ENCODE measurements at places on chromosomes 13 and 19. TPM values are rescaled to one million over a fixed set of nuclear protein-coding genes. Genes with fewer than 3 reads are reported as not detected.
A peak's percentile ranks its signal among the peaks of the same experiment; 100 is the strongest.

FUT6 gene
- total RNA-seq = not detected

TMPRSS9 gene
- total RNA-seq = 0.20 TPM

ZNF492 gene
- 0.22 TPM for total RNA-seq

YJEFN3 gene
- 0.20 TPM for total RNA-seq

CYP2A6 gene
- not detected for total RNA-seq

ZNF175 gene
- 2.4 TPM for total RNA-seq

TEX26 gene
- not detected for total RNA-seq

KRTDAP gene
- total RNA-seq = not detected

DNA sequence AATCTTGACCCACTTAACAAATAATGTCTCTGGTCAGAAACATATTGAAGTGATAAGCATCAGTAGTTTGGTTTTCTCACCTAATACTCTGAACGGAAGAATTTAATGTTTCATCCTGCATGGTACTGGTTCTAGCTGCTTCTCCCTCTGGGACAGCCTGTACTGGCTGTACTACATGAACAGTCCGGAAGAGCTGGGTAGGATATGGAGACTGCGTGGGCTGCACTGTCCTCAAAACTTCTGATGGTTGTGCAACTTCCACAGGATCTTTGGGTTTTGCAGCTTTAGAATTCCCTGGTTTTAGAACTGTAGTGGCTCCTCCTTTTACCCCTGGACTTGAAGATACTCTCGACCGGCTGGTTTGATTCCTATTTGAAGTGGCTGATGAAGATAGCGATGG lies 78.3 kb downstream of the ELF1 start:
- no peak for DNase-seq

DNA sequence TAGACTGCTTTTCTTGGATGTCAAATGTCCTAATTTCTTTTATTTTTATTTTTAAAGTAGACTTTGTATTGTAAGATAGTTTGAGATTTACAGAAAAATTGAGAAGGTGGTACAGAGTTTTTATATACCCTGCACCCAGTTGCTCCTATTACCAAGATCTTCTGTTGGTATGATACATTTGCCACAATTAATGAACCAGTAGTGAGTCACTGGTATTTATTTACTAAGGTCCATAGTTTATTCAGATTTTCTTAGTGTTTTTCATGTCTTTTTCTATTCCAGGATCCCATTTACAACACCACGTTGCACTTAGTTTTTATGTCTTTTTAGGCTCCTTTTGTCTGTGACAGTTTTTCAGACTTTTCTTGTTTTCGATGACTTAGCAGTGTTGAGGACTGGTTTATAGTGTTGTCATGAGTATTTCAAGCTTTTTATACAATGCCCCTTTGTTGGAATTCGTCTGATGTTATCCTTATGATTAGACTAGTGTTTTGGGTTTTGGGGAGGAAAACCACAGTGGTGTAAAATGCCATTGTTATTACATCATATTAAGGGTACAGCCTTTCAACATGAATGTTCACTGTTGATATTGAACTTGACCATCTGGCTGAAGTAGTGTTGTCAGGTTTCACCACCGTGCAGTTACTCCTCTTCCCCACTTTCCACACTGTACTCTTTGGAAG lies 35.9 kb downstream of the COG3 start:
- DNase-seq = peak; percentile 11

- no peak for DNase-seq
Observed at GRCh38 chr13:94704377-94705080, 7.8 kb downstream of the SOX21 start.

GRCh38 chr19:5922161-5922545 lies 8.1 kb downstream of the CAPS start:
- DNase-seq = no peak

DNA sequence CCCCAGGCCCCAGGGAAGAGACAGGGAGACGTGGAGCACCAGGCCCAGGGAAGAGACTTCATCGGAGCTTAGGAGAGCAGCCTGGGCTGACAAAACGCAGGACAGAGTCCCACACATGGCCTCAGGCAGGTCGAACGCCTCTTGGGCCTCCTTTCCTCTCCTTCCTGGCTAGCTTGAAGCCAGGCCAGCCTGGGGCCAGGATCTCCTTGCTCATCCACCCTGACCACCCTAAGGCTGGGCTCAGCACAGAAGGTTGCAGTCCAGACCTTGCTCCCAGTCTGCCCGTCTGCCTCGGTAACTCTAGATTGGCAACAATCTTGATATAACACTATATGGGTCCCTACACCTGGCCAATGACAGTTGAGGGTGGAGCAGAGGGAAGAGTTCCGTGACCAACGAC lies 10.1 kb downstream of the PPP6R1 start:
- DNase-seq = no peak

- DNase-seq = no peak
Observed at GRCh38 chr19:2043251-2043641, 7.8 kb downstream of the MKNK2 start.

DNA sequence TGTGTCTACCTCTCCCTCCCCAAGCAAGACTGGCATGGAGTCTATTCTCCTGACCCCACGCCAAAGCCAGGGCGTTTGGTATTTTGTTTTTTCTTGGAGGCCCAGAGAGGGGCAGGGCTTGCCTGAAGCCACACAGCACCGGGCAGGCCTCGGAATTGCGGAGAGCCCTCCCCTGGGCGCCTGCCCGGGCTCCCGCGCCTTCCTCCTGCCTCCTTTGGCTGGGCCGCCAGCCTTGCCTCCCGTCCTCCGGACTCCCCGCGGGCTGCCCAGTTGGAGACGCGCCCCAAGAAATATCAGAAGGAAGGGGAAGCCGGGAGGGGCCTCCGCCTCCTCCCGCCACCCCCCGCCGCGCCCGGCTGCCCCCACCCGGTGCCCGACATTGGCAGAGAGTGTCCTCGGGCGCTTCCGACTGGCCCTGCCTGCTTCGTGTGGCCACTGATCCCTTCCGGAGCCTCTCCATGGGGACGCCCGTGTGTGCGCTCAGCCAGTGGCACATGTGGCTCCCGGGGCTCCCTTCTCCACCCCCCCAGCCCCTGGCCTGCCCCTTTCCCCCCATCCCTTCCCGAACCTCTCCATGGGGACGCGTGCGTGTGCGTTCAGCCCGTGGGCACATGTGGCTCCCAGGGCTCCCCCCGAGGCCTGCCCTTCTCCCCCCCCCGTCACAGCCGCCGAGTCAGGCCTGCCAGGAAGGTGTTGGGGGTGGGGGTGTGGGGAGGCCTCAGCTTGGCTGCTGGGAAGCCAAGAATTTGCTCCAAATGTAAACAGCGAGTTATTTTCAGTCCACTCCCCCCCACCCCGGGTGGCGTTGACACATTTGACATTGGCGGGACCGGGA lies 37.3 kb downstream of the NFIC start:
- peak; percentile 85 for DNase-seq

GRCh38 chr13:101454767-101455166 lies 2.3 kb downstream of the ITGBL1 start:
- DNase-seq = peak; percentile 47

GRCh38 chr13:76965759-76966421 lies 17.6 kb downstream of the ACOD1 start:
- no peak for DNase-seq

DNA sequence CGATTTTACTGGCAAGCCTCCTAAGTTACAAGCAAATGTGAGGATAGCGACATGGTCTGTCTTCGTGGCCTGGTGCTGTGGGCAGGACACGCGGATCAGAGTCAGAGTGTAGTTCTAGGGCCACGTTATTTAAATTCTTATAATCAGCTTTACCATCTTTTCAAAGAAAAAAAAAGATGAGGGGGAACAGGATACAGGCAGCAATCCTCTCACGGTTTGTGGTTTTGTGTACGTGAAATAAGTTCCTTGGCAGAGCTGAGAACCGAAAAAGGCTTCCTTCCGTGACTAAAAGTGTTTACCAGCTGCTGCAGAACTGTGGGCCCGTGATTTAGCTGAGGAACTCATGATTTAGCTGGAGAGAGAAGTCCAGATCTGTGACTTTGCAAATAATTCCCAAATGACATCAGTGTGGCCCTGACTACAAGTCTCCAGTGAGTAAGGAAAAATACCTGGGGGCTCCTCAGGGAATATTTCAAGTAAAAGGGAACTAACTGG lies 27.2 kb downstream of the RCBTB2 start:
- DNase-seq = peak; percentile 97

GRCh38 chr19:44282846-44283245 lies 22.0 kb downstream of the ZNF235 start:
- DNase-seq = no peak

DNA sequence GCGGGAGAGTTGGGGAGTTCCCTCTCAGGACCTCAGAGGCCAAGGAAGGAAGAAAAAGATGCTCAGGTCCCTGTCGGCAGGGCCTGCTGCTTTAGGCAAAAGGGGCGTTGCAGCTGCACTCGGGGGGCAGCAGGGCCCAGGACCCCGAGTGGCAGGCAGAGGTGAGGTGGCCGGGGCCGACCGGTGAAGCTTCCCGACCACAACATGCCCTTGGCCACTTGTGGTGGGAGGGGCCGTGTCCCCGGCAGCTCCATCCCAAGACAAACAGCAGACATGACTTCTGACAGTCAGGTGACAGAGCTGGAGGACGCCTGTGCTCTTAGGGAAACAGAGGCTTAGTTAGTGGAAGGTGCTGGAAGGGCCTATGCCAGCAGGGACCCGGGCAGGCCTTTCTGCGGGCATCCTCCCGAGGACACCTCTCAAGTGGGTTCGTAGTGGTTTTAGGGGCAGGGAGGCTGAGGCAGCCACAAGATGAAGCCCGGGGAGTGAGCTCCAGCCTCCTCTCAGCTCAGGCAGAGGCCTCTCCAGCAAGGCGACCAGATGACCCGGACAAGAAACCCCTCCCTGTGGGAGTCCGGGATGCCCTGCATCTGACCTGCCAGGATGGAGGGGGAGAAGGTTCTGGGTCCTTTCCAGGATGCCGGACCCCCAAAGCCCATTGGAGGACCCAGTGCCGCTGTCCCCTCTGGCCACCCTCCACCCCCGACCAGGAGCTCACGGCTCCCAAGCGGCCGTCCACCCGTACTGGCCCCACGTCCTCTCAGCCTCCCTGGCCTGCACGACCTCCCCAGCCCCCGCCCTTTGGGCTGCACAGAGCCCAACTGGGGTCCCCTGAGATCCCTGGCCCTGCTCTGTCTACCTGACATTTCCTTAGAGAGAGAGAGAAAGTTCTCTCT lies 24.2 kb downstream of the BTBD2 start:
- DNase-seq = no peak

DNA sequence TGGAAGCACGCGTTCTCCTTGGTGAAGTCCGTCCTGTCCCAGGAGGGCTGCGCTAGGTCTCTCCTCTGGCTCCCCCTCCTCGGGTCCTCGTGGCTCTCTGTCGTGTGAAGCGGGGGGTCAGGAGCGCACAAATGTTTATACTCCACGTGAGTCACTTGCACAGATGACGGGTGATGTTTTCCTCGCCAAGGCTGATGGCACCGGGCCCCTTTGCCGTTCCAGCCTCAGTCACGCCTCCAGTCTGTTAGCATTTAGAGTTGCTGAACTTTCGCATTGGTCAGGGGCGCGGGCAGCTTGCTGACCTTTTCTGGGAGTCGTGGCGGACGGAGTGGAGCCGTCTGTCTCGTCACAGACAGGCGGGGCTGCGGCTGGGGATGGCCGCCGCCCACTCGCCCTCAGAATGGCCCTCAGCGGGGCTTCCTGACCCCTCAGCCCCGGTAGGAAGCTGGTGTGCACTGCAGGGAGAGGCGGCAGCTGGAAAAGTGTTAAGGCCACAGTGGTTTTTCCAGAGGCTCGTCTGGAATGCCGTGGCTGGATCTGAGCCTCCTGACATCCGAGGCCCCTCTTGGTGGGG lies 13.7 kb downstream of the KLHL26 start:
- peak; percentile 88 for DNase-seq

DNA sequence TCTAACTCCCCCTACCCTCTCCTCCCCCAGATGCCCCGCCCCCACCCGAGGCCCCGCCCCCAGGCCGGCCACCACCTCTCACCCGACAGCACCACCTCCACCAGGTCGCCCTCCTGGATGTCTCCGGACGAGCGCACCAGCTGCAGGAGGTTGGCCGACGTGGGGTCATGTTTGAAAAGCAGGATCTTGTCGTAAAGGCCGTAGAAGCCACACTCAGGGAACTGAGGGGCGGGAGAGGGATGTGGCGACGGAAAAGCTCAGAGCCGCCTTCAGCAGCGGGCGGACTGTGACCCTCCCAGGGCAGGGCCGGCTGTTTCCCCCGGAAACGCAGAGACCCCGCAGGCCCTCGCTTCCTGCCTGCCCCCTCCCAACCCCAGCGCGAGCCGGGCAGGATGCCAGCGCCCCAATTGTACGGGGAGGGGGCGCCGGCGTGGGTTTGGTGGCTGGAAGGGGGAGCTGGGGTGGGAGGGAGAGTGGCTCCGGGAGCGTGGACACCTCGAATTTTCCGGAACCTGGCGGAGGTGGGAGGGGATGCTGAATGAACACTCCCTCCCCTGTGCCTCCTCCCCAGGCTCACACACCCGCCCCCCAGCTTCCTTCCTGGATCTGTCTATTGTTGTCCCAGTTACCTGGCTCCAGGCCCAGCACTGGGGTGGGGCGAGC lies 3.0 kb downstream of the PRKD2 start:
- peak; percentile 96 for DNase-seq

GRCh38 chr13:48220592-48220980 lies 12.4 kb upstream of the ITM2B start:
- DNase-seq = no peak

GRCh38 chr13:27393101-27393500 lies 31.3 kb upstream of the GTF3A start:
- no peak for DNase-seq

GRCh38 chr13:35164324-35164932 lies 222.4 kb downstream of the NBEA start:
- peak; percentile 57 for DNase-seq

- peak; percentile 60 for DNase-seq
Observed at GRCh38 chr19:52748336-52748950, 13.6 kb upstream of the ZNF611 start.

Data from lung microvascular endothelial cell (primary cell).